Stimulated activated naive CD4-positive, alpha-beta T cell (primary cell): ENCODE measurements at places on chromosomes 6 and 20.

GRCh38 chr6:93218096-93218495, 201.3 kb downstream of the EPHA7 start:
- DNase-seq, result no peak

DNA sequence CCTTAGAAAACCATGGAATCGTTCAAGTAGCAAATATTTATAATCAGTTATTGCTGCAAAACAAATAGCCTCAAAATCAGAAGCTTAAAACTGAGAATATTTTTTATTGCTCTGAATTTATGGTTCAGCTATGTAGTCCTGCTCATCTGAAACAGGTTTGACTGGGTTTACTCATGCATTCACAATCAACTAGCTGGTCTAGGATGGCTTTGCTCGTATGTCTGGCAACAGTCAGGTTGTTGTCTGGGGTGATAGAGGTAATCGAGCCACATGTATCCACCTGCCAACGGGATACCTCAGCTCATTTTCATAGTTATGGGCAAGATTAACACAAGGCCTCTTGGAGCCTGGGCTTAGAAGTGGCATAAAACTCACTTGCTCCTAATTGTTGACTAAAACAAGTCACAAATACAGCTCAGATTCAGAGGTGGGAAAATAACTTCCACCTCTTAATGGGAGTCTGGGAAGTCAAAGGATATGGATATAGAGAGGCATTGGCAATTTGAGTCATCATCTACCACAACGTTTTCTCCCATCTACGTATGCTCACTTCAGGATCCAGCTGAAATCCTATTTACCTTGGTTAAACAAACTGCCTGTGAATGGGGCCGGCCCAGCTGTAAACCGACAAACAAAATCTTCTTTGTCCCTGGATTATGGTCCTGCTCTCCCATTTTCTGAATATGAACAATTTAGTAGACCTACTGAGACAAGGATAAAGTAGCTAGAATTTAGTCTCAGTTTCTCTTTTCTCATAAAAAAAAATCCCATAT, 54.5 kb upstream of the TENT5A start:
- DNase-seq, result no peak

DNA sequence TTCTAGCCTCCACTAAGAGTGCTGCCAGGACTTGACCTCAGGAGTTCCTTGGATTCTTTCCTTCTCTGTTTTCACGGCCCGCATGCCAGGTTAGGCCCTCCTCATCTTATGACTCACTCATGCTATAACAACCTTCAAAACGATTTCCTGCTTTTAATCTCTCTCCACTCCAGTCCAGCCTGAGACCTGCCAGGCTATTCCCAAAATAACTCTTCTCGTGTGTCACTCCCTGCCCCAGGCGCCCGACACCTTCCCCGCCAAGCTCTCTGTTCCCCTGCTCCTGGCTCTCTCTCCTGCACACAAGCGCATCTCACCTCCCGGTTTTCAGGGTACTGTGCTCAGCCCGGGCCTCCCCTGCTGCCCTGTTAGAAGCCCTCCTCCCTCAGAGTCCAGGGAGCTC, 64.1 kb upstream of the RPS6KA2 start:
- no peak for DNase-seq

DNA sequence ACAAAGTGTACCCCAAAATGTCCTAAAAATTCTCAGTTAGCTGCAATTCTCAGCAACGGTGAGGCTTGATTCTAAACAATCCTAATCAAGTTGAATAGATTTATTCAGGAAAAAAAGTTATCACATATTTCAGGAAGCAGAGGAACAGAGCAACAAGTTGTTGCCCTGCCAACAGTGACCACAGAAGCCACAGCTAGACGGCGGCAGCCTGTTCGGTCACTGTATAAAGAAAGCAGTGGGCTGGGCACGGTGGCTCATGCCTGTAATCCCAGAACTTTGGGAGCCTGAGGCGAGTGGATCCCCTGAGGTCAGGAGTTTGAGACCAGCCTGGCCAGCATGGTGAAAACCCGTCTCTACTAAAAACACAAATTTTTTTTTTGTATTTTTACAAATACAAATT, 171.2 kb upstream of the BMP5 start:
- DNase-seq, result no peak

- no peak for DNase-seq
Measured at GRCh38 chr6:127267646-127268625, 1.3 kb downstream of the RNF146 start.

GRCh38 chr6:150301846-150302519, 66.8 kb upstream of the IYD start:
- DNase-seq, result no peak

DNA sequence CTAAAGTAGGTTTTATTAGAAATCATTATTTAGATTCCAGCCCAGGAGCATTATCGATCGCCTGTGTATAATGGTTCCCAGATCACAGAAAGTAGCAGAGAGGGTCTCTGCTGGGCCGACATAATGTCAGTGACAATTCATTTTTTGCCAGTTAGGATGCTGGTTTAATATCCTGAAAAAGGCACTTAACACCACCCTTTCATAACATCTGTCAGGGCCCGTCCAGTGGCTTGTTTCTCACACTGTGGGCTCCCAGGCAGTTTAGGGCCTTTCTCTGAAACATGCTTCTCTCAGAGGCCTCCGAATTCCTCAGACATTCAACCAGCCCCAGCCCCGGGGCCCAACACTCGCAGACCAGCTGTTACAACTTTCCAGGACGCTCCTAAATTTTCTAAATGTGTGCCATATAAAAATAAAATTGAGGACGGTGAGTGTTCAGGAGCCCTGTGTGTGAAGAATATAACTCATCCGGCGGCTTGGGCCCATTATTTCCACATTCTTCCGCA, 108.6 kb upstream of the EYA4 start:
- DNase-seq, result no peak

- DNase-seq, result no peak
Measured at GRCh38 chr20:62480318-62480717, 4.5 kb upstream of the GATA5 start.

- no peak for DNase-seq
Measured at GRCh38 chr6:12354499-12354898, 64.3 kb downstream of the EDN1 start.

DNA sequence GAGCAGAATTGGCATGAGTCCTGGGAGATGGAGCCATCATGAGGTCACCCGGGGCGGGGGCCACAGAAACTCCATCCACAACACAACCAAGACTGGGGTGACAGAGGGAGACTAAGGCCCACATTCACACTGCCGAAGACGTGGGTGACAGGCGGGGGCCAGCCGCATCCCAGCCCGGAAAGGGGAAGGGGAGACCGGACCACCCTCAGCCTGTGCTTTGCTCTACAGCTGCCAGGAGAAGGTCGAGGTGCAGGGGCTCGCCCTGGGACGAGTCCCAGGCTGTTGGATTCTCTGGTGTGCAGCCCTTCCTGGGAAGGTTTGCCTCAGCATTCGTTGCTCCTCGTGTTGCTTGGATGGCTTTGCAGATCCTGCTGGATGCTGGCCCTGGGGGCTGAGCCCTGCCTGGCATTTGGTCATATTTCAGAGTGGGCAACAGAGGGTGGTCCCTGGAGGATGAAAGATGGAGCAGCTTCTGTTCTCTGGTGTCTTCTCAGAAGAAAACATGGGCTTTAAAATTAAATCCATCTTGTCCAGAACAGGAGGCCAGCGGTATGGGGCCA, 328.9 kb downstream of the TAF4 start:
- no peak for DNase-seq

- no peak for DNase-seq
Measured at GRCh38 chr6:50840112-50840810, 21.6 kb downstream of the TFAP2B start.

- no peak for DNase-seq
Measured at GRCh38 chr20:49978685-49979029, 4.1 kb upstream of the SNAI1 start.

DNA sequence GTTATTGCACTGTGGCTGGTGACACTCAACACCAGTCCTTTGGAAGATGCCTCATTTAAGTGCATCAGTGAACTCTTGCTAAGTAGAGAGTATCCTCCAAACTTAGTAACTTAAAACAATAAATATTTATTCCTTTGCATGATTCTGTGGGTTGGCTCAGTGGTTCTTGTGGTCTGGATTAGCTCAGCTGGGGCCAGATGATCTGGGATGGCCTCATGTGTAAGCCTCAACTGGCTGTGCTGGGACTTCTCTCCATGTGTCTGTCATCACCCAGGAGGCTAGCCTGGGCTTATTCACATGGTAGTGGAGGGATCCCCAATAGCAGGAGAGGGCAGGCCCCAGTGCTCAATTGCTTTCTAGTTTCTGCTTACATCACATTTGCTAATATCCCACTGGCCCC, 8.3 kb downstream of the LRRN4 start:
- no peak for DNase-seq

DNA sequence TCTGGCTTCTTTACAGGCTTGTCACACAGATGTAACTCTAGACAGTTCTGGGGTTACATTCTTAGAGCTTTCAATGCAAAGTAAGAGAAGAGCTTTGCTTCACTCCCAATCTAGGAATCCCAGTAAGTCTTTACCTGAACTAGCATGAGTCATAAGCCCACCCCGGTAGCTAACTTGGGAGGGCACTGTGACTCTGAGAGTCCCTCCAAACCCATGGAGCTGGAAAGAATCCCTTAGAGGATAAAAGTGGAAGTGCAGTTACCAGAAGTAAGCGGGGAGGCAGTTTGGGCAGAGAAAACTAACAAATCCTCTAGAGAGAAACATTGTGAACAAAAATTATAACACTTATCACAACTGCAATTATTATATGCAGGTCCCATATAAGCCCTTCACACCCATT, 84.0 kb upstream of the SMLR1 start:
- DNase-seq, result no peak

- DNase-seq, result peak; percentile 3
Measured at GRCh38 chr6:167825332-167826229, 1.1 kb upstream of the AFDN start.

GRCh38 chr6:169868458-169868857, 117.0 kb downstream of the ERMARD start:
- peak; percentile 38 for DNase-seq

- DNase-seq, result no peak
Measured at GRCh38 chr20:7180256-7181045, 413.0 kb downstream of the BMP2 start.

DNA sequence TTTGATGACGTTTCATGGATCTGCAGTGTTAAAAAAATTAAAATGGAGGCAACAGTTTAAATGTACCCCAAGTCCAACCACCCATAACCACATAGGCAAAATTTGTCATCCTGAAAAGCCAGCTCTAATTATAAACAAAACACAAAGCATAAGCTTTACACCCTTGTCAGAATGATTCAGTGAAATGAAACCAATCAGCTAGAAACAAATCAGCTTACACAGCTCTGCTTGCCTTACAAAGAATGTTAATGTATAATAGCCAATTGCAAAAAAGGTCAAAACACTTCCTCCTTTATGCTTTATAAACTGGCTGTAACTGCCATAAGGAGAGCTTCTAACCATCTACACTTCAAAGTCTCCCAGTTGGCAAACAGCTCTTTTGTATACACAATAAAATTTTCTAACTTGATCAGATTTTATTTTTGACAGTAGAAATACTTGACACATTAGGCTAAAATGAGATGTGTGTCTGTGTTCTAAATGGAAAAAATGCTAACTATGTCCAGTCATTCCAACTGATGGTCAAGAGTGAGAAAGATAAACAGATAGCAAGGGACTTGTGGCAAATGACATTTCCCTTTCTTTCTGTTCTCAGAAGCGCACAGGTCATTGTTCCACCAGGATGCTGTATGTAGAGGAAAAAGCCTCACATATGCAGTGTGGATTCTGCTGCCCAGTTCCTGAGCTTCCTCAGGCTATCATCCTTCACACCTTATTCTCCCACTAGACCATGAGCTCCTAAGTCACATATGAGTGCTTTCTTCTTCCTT, 344.3 kb upstream of the ID4 start:
- DNase-seq, result no peak

DNA sequence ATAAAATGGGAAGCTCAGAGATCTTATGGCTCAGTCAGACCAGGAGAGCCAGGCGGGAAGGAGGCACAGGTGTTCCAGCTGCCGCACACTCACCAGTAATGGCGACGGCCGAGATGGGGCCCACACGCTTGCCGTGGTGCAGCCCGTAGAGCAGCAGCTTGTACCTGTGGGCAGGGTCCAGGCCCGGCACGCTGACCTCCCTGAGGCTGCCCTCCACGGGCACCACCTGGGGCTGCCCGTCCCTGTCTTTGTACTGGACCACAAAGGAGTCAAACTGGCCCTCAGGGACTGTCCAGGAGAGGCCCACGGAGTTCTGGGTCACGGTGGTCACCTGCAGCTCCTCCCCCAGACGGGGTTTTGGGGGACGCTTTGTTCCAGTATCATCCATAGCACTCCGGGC, 31.2 kb downstream of the CYP21A2 start:
- DNase-seq, result no peak

GRCh38 chr20:4045741-4046140, 30.4 kb upstream of the RNF24 start:
- DNase-seq, result no peak
